ENCODE measurements at places on chromosomes 3 and 15.

DNA sequence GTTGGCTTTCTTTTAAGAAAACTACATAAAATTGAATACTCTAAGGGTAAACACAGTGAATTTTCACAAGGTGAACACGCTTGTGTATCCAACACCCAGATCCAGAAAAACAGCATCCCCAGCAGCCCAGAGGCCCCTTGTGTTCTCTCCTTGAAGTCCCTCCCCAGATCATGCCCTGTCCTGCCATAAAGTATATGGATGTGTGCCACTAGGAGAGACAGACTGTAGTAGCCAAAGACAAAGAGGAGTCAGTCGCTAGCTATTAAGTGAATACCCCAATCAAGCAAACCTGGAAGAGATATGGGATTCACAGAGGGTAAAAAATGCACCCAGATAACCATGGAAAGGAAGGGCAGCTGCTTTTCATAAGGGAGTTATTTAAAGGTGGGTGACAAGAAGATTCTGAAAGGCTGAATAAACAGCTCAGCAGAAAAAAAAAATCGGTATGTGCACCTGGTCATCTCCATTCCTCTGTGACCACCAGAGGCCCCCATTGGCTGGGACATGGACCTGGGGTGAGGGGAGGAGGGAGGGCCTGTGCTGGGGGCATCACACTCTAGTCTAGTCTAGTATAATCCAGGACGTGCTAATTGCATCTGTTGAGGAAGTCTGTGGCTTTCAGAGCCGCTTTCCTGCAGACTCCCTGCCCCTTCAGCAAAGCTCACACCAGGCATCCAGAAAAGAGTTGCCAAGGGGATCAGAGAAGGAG, 167.3 kb upstream of the NDN start:
- DNase-seq = no peak

- no peak for DNase-seq
These were observed 28.3 kb downstream of the TSEN2 start for GRCh38 chr3:12512534-12513118.

DNA sequence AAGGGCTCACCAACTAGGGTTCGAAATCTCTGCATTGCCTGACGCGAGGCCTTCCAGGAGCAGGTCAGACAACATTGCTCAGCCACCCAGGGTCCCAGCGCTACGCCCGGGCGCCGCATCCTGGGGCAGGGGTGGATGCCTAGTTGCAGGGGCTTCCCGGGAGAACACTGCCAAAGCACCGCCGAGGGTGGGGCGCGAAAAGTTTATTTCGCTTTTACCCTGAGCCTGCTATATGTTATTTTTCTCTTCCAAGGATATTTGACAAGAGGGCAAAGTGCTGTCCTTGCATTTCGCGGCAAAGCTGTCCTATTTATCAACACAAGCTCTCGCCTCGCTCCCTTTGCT, 549 bp upstream of the SOX14 start:
- no peak for DNase-seq

- DNase-seq = no peak
These were observed 49.9 kb downstream of the P3H2 start for GRCh38 chr3:190070622-190071347.

GRCh38 chr3:137294839-137295238, 337.1 kb downstream of the IL20RB start:
- no peak for DNase-seq

- peak; percentile 20 for DNase-seq
These were observed 157.9 kb downstream of the CHL1 start for GRCh38 chr3:354432-354831.

GRCh38 chr3:9552252-9552999, 1.2 kb downstream of the LHFPL4 start:
- peak; percentile 10 for DNase-seq

DNA sequence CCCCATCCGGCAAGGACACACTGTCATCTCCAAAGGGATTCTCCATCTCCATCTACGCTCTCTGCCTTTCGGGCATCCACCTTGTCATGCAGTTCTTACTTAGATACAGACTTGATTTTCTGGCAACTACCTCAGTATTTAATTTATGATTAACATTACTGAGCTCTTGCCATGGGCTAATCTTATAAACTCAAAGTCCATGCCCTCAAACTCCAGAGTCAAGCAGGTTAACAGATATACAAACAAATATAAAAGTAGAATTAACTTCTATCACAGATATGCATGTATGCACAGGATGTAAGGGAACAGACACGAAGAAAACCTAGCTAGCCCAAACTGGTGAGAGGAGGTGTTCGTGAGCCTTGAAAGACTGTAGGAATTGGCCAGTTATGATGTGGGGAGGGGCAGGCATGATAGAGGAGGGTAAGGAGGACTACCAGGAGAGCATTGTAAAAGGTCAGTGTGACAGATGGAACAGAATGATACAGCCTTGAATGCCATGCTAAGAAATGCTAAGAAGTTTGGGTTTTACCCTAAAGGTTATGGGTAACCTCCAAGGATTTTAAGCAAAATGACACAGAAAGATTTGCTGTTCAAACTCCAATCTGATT, 334.3 kb downstream of the ULK4 start:
- no peak for DNase-seq

DNA sequence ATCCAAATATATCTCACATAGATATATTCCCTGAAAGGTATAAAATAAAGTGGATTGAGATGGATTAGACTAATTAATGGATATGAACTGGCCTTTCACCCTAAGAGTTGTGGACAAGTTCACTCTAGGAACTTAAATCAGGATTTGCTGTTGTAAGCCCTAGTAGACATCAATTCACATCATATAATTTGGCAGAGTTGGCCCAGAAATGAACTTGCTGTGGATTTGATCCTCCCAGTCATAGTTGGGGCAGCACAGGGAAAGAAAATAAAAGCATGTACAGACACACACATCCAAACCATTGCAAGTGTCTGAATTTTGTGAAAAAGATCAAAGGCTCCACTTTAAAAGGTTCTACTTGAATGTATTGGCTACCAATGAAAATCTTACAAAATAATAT, 734.7 kb upstream of the NR2F2 start:
- no peak for DNase-seq

- no peak for DNase-seq
These were observed 48.6 kb upstream of the CP start for GRCh38 chr3:149270180-149270579.

DNA sequence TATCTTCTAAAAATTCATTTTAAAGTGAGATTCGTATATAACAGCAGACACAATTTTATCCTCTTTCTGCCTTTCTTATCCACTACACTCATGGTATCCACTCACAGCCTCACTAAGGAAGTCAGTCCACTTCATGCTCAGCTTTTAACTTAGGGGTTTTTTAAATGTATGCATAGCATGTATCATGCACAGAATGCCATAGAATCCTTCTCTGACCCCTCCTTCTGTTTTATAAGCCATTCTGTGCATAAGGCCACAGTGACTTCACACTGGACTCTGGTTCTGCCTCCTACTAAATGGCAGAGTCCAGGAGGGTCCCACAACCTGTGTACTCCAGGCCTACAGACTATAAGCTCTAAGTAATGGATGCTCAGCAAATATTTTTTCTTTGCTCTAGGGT, 129.2 kb downstream of the ATG7 start:
- DNase-seq = no peak

- no peak for DNase-seq
These were observed 1.4 kb downstream of the ANKRD28 start for GRCh38 chr3:15796331-15796730.

GRCh38 chr15:39624806-39625205, 43.9 kb downstream of the THBS1 start:
- DNase-seq = peak; percentile 41

DNA sequence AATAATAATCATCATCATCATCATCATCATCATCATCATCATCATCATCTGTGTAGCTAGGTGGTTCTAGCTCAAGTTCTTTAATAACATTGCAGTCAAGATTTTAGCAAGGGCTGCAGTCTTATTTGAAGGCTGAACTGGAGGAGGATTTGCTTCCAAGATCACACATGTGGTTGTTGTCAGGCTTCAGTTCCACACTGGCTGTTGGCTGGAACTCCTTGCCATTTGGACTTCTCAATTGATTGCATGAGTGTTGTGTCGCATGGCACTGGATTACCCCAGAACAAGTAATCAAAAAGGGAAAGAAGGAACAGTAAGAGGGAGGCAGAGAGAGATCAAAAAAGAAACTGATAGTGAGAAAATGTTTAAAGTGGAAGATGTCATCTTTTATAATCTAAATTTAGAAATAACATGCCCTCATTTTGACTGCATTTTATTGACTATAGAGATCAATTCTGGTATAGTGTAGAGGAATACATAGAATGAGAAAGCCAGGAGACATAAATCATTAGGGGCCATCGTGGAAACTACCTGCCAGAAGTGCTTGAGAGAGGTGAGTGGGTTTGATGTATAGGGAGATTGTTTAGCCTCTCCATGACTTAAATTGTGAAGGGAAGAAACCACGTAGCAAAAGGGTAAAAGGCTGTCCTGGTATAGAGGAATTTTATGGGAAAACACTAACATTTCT, 346.6 kb upstream of the RBMS3 start:
- DNase-seq = no peak

DNA sequence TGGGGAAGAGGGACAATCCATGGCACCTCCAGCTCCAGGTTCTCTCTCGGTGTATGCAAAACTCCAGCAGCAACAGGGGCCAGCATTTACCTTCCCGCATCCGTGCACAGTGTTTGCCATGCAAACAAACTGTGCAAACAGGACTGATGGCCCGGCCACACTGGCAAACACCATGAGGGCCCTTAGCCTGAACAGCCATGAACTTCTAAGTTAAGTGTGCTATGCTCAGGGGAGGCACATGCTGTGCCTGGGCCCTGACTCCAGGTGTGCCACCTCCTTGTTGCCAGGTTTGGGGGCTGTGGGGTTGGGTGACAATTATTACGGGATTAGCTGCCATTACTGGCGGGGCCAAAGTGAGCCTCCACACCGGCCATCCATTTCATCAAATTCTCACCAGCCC, 57.5 kb downstream of the CACNA2D2 start:
- DNase-seq = no peak

GRCh38 chr3:163175970-163176369, 1679.4 kb downstream of the OTOL1 start:
- no peak for DNase-seq
